ENCODE measurements at places on chromosomes 12 and 14.

GRCh38 chr12:111841236-111841749 is 735 bp upstream of the MAPKAPK5 start:
- peak; percentile 30 for DNase-seq

GRCh38 chr14:21016413-21017190 is 8.3 kb downstream of the NDRG2 start:
- no peak for DNase-seq

DNA sequence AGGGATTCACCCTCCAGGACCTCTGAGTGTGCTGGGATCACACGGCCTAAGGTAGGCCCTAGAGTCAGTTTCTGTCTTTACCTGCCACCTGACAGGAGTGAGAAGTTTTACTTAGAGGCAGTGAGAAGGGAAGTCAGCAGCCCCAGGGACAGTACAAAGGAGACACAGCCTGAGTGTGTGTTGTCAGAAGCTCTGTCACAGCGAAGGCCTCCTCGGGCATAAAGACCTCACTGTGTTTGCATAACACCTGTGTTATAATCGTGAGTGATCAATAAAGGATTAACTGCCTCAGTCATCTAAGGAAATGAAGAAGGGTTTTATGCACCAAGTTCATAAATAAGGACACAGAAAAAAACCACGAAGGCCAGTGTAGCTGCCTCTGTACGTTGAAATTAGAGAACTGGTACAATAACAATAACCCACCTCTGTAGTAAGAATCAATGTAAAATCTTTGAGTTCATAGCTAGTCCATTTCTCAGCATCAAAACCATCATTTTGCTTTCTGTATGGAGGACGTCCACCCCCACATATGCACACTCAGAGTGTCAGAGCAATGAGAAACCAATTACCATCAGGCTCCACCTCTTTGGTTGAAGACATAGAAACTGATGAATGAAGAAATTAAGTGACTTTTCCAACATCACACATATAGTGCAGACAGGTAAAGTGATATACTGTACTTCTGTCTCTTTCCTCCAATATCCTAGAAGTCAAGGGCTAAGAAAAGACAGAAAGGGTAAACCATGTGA is 159.3 kb downstream of the DAD1 start:
- DNase-seq = no peak

- peak; percentile 73 for DNase-seq
These were observed 424 bp downstream of the TEDC1 start for GRCh38 chr14:105491366-105491973.

GRCh38 chr12:104462931-104463339 is 6.2 kb downstream of the CHST11 start:
- no peak for DNase-seq

DNA sequence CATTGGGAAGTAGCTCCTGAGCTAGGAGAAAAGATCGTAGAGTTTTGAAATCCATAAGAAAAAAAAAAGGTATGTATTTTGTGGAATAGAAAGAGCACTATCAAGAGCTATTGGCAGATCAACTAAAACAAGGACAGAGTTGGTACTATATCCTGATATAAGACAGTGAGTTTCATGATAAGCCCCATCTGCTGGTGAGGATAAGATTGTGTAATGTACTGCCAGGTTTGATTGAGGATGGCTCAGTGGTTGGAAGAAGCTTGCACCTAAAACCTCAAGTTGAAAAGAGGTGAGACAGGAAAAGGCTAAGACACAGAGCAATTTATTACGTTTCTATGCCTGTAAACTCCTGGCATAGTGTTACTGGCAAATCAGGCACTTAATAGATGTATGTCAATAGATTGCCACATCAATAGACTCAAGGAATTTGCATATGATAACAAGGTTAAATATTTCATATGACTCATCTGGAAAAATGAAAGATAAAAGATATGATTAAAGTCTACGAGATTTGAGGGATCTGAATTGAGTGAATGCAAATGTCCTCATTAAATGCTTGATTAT is 525.6 kb downstream of the FLRT2 start:
- DNase-seq = peak; percentile 32

DNA sequence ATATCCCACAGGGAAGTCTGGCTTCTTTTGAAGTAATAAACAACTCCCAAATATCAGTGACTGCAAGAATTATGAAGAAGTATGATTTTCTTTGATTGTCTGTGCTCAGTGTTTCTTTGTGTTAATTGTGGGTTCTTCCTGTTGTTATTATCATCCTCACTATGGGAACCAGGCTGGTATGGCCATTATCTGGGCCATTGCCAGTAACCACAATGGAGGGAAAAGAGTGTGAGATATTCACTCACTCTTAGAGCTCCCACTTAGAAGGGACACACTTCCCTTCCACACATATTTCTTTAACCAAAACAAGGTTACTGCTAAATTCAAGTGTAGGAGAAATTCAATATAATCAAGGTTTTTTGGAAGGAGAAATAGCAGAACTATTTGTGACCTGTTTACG is 503.7 kb downstream of the SLC6A15 start:
- DNase-seq = no peak

GRCh38 chr14:67882986-67883555 is 63.5 kb downstream of the RAD51B start:
- DNase-seq = no peak

DNA sequence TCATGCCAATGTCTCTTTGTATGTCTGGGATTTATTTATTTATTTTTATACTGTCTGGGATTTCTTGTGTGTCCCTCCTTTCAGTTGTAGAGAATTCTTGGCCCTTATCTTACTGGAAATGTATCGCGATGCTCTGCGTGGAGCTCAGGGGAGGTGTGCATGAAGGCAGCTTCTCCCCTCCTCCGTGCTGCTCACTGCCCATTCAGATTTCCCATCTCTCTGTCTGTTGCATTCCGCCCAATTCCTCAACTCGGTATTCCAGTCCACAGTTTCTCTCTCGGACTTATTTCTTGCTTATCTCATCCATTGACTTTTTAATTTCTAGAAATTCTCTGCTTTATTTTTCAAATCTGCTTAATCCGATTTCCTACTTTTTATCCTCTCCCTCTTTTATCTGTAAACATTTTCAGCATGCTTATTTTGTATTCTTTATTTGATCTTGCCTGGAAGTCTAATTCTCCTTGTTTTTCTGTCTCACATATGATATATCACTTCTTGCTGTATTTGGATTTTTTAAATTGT is 93.2 kb downstream of the FBXW8 start:
- DNase-seq = no peak

DNA sequence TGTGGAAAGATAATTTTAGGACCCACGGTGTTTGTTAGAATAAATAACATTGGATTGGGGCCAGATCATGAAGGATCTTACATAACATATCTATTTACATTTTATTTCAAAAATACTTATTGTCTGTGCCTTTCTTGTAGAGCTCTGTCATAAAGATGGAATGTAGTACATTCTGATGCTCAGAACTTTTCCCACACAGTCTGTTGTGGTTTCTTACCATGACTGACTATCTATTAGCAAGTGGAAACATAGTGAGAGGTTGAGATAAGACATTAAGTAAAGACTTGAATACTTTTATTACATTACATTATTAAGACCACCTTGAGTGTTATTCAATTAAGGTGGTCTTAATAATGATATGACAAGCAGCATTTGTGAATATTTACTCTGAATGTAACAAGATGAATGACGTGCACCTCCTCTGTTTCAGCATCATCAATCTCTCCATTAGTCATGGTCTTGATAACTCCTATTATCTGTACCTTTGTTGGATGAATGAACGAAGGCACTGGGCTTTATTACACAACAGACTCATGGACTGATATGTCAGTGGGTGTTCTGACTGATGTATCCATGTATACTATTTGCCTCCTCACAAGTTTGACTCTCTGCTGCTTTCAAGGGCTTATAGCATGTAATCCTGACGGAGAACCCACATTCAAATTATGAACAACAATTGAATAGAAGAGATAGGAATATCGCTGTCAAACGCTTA is 883.0 kb upstream of the FLRT2 start:
- peak; percentile 7 for DNase-seq

DNA sequence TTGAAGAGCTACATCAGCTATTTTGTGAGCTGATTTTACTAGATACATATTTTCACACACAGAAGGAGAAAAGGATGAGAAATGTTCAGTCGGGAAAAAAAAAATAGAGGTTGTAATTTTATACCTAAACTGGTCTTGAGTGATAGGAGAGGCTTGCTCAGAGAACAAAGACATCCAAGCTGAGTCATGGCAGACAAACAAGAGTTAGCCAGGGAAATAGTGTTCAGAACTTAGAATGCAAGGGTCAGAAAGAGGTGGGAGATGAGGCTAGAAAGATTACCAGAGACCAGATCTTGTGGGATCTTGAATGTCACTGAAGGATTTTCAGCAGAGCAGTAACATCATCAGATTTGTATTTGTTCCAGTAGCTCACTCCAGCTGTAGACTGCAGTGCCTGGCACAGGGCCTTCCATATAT is 121.9 kb upstream of the ATF1 start:
- peak; percentile 86 for DNase-seq

DNA sequence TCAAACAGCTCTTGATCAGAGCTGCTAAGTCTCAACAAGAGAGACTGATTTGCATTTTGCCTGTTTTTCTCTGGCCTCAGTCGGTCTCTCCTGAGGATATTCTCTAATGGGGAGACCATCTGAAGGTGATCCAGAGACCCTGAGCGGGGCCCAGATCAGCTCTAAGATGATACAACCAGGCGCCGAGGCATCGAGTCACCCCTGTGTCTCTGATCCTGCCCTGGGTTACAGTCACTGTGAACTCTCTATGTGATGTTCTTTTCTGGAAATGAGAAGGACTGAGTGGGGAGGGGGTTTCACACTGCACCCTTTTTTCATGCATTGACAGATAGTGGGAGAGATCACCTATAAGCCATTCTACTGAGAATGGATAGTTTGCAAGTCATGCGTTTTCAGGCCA is 247.6 kb upstream of the PWP1 start:
- no peak for DNase-seq

GRCh38 chr14:54253195-54253947 is 143.4 kb upstream of the CDKN3 start:
- peak; percentile 92 for DNase-seq

- no peak for DNase-seq
These were observed 32.2 kb downstream of the SLC8A3 start for GRCh38 chr14:70156592-70156991.

Data from epithelial cell of esophagus (primary cell).